ENCODE measurements at places on chromosomes 13 and 19.

DNA sequence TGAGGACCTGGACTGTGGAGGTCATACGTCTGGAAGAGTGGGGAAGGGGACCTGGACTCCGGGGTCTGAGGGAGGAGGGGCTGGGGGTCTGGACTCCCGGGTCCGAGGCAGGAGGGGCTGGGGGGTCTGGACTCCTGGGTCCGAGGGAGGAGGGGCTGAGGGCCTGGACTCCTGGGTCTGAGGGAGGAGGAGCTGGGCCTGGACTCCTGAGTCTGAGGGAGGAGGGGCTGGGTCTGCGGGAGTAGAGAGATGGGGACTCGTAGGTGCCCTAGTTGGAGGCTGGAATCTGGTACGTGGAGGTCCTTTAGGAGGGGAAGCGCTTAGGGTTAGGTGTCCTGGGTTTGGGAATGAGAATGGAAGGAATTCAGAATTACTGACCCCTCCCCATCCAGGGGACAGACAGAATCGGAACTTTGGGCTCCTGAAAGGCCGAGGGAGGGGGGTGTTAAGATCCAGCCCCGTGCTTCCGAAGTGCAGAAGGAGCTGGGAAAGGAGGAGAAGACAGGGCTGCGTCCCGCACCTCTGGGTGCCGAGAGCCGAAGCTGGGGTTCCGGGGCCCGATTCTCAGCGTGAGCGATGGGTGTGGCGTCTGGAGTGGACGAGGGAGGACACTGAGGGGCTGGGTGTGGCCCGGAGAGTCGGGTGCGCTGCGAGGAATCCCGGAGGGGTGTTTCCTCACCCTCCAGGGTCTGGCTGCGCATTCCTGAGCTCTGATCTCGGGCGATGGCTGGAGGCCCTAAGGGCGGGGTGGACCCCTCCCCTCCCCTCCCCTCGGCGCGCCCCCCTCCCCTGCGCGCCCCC, 608 bp downstream of the MYADM start:
- DNase-seq = no peak

- no peak for DNase-seq
These were observed 271.2 kb downstream of the ENOX1 start for GRCh38 chr13:43515531-43515930.

- no peak for DNase-seq
These were observed 9.9 kb upstream of the ZNF227 start for GRCh38 chr19:44202470-44202869.

DNA sequence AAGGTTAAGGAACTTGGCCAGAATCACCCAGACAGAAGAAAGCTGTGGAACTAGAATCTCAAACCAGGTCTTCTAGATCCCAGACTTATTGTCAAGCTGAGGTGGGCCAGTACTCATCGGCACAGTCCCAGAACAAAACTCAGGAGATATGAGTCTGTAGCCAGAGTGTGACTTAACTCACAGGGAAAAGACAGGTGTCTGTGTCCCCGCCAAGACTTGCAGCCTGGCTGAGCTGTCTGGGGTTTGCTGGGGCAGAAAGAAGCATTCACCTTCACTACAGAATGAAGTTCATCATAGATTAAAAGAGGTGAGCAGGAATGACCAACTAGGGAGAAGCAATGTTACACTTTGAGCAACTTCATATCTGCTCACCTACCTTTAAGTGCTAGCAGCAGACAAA, 257.2 kb downstream of the FOXO1 start:
- no peak for DNase-seq

DNA sequence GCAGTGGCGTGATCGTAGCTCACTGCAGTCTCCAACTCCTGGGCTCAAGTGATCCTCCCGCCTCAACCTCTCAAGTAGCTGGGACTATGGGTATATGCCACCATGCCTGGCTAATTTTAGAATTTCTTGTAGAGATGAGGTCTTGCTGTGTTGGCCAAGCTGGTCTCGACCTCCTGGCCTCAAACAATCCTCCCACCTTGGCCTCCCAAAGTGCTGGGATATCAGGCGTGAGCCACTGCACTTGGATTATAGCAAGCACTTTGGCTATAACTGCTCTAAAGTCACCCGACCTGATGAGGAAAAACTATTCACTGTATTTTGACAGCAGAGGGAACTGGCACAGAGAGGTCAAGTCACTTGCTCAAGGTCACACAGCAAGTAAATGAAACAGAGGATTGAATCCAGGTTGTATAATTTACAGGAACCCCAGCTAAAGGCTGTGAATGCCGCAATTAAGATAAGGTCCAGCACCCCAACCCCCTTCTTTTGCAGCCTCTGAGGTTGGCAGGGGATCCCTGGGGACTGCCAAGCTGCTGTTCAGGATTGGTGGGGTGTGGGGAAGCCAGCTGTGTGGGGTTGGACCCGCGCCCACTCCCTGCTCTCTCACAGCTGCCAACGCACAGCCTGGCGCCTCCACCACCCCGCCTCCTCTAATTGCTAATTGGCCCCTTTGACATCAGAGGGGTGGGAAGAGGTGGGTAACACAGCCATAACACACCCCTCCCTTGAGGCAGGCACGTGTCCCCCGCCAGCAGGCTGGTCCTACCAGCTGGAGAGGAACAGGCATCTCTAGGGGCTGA, 6.0 kb downstream of the TMIGD2 start:
- DNase-seq = no peak

DNA sequence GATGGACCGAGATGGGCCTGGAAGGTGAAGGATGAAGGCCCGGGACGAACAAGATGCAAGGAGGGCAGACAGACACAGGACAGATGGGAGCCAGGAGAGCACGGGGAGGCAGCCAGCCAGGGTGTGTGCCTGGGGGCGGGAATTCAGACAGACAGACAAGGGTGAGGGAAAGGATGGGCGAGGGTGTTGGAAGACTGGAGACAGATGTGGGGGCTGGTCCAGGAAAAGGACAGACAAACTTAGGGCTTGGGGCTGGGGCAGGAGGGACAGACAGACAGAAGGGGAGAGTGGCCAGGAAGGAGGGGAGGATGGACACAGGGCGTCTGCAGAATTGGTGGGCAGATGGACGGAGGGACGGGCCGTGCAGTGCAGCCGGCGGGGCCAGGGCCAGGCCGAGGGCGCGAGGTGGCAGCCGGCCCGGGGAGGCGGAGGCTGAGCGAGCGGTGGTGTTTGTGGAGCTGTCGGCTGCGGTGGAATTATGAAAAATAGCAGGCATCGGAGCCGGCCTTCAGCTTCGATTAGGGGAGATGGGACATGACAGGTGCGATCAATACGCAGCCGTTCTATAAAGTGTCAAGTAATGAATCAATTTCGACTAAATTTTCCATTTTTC, 4.6 kb upstream of the ERFL start:
- DNase-seq = no peak

GRCh38 chr13:99757756-99758459, 213.7 kb downstream of the ZIC5 start:
- DNase-seq = no peak

DNA sequence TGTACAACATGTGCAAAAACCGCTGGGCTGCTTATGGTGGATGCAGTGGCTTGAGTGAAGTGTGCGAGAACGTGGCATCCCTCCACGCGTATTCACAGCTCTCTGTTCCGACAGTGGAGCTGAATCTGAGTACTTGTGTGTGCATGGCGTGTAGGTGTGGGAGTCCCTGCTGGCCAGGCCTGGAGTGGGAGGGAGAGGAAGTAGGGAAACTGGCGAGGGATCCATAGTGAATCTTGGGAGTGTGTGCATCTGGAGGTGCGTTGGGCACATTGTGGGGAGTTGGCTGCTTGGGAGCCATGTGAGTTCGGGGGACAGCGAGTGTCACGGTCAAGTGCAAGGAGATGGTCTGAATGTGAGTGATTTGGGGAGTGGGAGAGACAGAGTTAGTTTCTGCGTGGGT, 2.4 kb downstream of the KLC3 start:
- DNase-seq = no peak

GRCh38 chr19:29524201-29524911, 1.4 kb upstream of the VSTM2B start:
- DNase-seq = no peak

Measured in T1000 (cell line).